ENCODE measurements at places on chromosomes 3 and 15.
A peak's percentile ranks its signal among the peaks of the same experiment; 100 is the strongest.

DNA sequence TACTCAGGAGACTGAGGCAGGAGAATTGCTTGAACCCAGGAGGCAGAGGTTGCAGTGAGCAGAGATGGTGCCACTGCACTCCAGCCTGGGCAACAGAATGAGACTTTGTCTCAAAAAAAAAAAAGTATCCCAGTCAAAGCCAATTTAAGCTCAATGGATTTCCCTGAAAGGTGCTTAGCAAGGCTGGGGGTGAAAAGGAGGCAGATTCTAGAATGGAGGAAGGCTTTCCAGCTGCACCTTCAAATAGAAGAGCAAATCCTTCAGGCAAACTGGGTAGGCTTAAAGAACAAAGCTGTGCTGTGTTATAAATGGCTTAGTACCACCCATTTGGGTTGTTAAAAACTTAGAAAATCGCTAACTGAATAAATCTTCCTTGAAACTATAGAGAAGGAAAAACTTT lies 3.0 kb upstream of the IFT57 start:
- no peak for DNase-seq

- no peak for DNase-seq
These were observed 10.1 kb upstream of the GLCE start for GRCh38 chr15:69150336-69150735.

- no peak for DNase-seq
These were observed 231.5 kb downstream of the ALCAM start for GRCh38 chr3:105598042-105598796.

DNA sequence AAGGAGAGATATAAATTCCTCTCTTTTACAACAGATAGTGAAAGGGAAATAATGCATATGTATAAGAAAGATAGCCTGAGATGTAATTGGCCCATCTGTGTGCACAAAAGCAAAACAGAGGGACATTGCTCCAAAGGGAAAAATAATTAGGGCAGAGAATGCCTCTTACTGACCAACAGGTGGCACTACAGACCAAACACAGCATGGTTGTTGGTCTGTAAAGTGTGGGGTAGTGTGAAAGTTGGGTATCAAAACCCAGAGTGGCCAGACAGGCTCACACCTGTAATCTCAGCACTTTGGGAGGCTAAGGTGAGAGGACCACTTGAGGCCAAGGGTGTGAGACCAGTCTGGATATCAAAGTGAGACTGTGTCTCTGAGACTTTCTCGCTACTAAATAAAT lies 4.5 kb upstream of the TLNRD1 start:
- DNase-seq: no peak

GRCh38 chr15:48868536-48868935 lies 9.4 kb upstream of the EID1 start:
- DNase-seq: no peak

GRCh38 chr3:161270991-161271390 lies 49.9 kb downstream of the NMD3 start:
- DNase-seq: no peak

GRCh38 chr15:91508633-91509032 lies 344.9 kb upstream of the SLCO3A1 start:
- DNase-seq: no peak

DNA sequence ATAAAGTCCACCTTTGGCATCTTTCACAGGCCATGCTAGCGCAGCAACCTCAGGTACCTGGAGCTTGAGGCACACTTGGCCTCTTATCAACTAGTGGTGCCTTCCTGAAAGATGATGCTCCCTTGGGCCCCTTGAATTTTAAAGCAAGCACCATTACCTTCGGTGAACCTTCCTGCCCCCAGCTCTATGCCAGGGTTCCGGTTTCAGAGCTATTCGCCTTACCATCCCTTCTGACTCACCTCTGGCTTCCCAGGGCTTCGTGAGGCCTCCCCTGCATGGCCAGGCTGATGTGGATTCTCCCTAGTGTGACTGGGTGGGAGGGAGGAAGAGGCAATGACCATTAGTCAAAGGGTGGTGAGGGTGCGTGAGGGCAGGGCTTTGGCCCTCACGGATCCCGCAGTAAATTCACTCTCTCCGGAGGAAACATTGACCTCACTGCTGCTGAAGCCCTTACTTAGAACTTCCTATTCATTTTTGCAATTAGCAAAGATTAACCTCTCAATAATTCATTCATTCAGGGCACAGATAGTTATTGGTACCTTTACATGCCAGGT lies 16.3 kb downstream of the BHLHE40 start:
- no peak for DNase-seq

DNA sequence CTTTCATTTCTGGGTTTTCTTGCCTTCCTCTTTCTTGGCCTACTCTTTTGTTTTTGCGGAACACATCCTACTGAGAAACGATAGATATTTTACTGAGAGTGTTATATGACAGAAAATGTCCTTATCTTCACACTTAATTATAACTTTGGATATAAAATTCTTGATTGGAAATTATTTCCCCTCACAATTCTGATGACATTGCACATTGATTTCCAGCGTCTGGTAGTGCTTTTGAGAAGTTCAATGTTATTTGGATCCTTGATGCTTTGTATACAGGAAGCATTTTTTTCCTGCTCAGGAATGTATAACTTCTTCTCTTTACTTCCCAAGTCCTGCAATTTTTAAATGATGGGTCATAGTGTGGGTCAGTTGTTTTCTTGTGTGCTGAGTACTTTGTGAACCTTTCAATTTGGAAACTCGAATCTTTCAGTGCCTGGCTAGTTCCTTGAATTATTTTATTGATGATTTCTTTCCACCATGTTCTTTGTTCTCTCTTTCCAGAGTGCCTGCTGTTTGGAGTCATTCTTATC lies 183.9 kb downstream of the PDCD6IP start:
- no peak for DNase-seq

- no peak for DNase-seq
These were observed 10.2 kb upstream of the FBLN2 start for GRCh38 chr3:13538520-13539291.

DNA sequence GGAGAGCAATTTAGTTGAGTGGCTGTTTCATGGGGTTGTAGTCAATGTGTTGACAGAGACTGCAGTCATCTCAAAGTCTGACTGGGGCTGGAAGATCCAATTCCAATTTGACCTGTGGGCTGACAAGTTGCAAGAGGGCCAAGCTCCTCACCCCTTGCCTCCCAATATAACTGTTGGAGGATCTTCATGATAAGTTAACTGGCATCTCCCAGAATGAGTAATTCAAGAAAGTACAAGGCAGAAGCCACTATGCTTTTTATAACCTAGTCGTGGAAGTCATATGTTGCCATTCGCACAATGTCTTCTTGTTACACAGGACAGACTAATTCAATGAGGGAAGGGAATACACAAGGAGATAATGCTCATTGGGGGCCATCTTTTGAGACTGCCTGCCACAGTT lies 29.1 kb downstream of the GPR15 start:
- DNase-seq: no peak

- no peak for DNase-seq
These were observed 108.2 kb upstream of the CHRM5 start for GRCh38 chr15:33859992-33860545.

GRCh38 chr3:174769171-174769570 lies 90.0 kb upstream of the NAALADL2 start:
- no peak for DNase-seq

- no peak for DNase-seq
These were observed 41.8 kb upstream of the MYZAP start for GRCh38 chr15:57549935-57550334.

GRCh38 chr3:12536423-12536822 lies 8.9 kb downstream of the MKRN2OS start:
- no peak for DNase-seq

- DNase-seq: peak; percentile 6
These were observed 33.7 kb upstream of the CD47 start for GRCh38 chr3:108124337-108125152.

- no peak for DNase-seq
These were observed 725.4 kb upstream of the NR2F2 start for GRCh38 chr15:95605098-95605497.

- no peak for DNase-seq
These were observed 405.4 kb upstream of the THRB start for GRCh38 chr3:24899901-24900603.

DNA sequence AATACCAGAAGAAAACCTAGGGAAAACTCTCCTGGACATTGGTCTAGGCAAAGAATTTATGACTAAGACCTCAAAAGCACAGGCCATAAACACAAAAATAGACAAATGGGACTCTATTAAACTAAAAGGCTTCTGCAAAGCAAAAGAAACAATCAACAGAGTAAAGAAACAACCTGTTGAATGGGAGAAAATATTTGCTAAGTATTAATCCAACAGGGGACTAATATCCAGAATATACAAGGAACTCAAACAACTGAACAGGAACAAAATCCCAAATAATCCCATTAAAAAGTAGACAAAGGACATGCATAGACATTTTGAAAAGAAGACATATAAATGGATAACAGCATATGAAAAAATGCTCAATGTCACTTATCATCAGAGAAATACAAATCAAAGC lies 6.9 kb upstream of the ACVR2B start:
- no peak for DNase-seq

DNA sequence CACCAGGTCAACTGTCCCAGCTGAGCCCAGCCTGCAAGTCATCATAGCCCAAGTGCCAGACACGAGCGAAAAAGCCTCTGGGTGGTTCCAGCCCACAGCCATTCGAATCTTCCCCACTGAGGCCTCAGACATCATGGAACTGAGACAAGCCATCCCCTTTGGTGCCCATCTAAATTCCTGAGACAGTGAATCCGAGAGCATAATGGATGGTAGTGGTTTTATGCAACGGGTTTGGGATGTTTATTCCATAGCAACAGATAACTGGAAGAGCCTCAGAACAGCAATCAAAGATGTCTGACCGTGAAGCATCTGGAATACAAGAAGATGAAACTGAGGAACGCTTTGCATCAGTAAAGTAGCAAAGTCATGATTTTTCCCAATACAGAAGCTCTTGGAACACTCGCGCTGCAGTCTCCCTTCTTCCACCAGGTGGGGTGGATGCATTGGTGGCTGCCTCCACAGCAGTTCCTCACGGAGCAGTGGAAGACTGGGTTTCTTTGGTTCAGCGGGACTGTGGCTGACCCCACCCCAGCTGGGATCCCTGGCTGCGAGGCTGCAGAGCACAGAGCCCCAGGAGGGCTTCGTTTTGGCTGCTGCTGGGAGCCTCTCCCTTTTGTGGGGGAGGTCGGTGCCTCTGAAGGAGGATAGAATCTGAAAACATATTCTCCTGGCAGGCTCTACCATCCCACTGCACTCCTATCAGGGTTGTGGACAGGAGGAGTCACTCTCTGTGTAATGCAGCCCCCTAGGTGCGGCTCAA lies 26.4 kb upstream of the PDE8A start:
- DNase-seq: peak; percentile 11

DNA sequence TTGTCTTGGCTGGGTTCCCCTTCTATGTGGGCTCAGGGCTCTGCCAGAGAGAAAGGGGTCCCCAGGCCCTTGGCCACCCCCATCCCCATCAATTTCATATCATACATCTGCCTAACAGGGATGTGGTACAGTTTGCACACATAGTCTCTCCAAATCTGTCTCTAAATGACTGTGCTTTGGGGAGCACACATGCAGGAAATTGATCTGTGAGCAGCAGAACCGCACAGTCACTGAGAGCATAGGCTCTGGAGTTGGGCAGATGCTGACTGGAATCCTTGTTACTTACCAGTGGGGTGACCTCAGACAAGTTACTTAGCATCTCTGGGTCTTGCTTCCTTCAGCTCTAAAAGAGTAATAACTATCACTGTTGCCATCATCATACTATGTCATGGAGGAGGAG lies 273.9 kb downstream of the ABHD5 start:
- DNase-seq: no peak

DNA sequence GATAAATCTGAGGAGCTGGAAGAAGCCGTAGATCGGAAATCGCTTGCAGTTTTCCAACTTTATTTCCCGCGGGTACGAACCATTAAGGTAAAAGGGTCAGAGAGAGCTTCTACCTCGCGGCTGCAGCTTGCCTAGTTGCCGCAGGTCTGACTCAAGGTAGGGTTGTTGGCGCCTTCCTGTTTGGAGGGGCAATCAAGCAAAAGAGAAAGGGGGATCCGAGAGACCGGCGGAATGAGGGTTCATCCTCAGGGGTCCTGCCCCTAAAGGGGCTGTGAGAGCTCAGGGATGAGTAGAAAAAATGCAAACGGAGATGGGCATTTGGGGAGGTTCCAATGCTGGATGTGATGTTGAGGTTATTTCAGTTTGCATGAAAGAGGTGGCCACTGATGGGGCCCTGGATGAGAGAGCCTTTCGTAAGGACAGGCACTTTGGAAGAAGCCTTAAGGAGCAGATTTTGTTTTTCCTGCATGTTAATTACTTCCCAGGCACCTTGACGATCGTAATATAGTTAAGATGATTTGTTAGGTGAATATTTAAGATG lies 265.4 kb downstream of the CGGBP1 start:
- DNase-seq: no peak

GRCh38 chr15:89389841-89390603 lies 55.4 kb upstream of the POLG start:
- no peak for DNase-seq

- no peak for DNase-seq
These were observed 244.8 kb upstream of the TPRG1 start for GRCh38 chr3:188926741-188927511.

DNA sequence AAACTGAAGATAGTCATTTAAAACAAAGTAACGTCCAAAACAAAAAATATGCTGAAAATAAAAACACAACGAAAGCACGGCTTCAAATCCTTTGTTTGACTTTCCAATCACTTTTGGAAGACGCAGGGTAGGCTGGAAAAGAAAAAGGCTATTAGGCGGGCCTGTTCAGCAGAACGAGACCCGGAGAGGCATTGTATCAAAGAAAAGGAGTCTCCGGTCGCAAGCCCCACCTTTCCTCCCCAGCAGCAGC lies 691 bp downstream of the SENP7 start:
- DNase-seq: peak; percentile 83

DNA sequence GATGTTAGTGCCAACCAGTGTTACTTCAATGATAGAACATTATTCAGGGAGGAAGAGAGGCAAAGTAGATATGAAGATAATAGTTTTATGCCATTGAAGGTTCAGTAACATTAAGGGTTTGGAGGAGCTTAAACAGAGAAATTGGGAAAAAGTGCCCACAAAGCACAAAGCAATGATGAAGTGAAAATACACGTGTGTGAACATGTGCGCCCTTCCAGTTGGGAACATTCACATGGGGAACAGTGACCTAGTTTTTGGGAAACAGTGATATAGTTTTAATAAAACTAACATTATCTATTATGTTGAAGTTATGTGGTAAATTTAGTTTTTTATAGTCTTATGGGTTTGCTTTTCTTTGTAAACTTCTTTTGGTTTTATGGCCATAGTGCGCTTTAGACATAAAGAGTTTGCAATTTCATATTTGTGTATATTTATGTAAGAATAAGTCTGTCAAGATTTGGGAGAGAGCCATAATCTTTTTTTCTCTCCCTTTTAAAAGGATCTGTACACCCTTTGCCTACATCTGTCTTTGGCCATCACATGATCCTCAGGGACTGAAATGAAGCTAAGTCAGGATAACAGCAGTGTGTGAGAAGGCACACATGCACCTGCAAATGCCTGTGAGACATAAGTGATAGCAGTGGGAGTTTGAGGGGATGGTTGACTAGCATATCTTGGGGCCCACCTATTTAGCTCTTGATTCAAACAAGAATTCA lies 450.3 kb upstream of the THRB start:
- no peak for DNase-seq

- no peak for DNase-seq
These were observed 3.6 kb downstream of the TRH start for GRCh38 chr3:129978123-129978522.
